CD4-positive, alpha-beta memory T cell (primary cell): ENCODE measurements at places on chromosomes 16 and 17. TPM values are rescaled to one million over a fixed set of nuclear protein-coding genes. Genes with fewer than 3 reads are reported as not detected.

- no peak overlapping the region for H3K27ac ChIP-seq
- no peaks in the 10 kb centered on the region for H3K4me1 ChIP-seq
- no peak for DNase-seq
- H3K4me3 ChIP-seq: no peak overlapping the region
- no peaks in the 10 kb centered on the region for H3K27me3 ChIP-seq
Measured at GRCh38 chr16:58584831-58585505, 44.7 kb downstream of the CNOT1 start.

DNA sequence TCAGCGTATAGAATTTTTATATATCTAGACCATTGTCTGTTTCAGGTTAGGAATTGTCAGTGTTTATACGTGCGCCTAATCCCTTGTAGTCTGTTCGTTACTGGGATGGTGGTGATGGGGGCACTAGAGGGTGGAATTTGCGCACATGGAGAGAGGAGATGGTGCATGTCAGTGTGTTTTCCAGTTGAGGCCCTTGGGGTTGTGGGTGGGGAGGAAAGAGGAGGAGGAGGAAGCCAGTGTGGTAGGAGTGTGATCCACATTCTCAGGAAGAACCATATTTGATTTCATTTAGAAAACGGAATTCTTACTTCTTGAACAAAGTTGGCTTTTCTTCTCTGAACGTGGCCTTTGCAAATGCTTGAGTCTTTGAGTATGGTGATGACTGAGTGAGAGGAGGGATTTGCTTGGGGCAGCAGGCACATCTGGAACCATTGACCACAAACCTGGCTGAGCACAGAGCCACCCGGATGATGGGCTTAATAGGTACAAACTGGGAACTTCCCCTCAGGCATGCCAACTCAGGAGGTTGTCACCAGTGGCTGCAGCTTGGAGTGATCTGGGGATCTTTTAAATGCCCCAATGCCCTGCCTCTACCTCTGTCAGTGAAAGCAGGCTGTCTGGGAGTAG is 98.9 kb downstream of the PRKCB start:
- H3K4me3 ChIP-seq: no peak overlapping the region
- H3K36me3 ChIP-seq: no peaks in the 10 kb centered on the region
- H3K4me1 ChIP-seq: peaks cover 23% of the 10 kb centered on the region
- no peak overlapping the region for H3K27ac ChIP-seq
- DNase-seq: no peak

The DRC3 gene
- total RNA-seq: 0.64 TPM

- no peaks in the 10 kb centered on the region for H3K27me3 ChIP-seq
- no peak for DNase-seq
- no peak overlapping the region for H3K4me3 ChIP-seq
- H3K36me3 ChIP-seq: no peaks in the 10 kb centered on the region
- no peaks in the 10 kb centered on the region for H3K4me1 ChIP-seq
- no peak overlapping the region for H3K27ac ChIP-seq
Measured at GRCh38 chr16:11539641-11540050, 47.1 kb downstream of the LITAF start.
